ENCODE measurements at places on chromosomes 4 and X.

GRCh38 chr4:8775751-8776355 is 95.8 kb downstream of the HMX1 start:
- no peak for DNase-seq

DNA sequence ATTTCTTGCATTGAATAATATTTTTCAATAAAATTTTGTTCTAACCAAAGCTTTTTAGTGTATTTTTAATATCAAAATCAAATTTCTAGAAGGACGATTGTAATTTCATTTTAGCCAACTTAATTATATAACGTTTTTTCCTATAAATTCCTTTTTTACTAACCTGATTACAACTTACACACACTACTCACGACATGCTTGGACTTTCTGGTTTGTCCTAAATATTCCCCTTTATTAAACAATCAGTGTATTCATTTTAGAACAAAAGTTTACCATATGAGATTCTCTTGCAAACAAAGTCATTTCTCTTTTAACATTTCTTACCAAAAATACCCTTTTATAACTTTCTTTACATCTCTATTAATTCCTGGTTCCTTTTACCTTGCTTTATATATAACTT is 173.7 kb downstream of the PWWP3B start:
- DNase-seq = no peak

- DNase-seq = no peak
These were observed 128.0 kb upstream of the NKX1-1 start for GRCh38 chr4:1534095-1534872.

DNA sequence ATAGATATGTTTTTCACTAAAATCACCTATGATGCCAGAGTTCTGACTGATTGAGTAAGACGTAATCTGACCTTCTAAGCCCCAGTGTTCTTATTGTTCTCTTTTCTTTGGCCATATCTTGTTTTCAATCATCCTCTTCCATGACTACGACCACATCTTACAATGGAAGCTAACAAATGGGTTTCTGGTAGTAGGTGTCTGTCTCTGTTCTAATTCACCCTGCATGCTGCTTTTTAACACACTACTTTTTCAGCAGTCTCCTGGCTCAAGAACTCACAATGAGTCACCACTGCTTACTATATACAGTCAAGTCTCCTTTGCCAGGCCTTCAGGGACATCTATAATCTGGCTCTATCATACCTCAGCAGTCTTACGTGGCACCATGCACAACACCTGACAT is 146.1 kb downstream of the NEXMIF start:
- DNase-seq = peak; percentile 18

GRCh38 chr4:20512985-20513384 is 187.3 kb upstream of the PACRGL start:
- no peak for DNase-seq

DNA sequence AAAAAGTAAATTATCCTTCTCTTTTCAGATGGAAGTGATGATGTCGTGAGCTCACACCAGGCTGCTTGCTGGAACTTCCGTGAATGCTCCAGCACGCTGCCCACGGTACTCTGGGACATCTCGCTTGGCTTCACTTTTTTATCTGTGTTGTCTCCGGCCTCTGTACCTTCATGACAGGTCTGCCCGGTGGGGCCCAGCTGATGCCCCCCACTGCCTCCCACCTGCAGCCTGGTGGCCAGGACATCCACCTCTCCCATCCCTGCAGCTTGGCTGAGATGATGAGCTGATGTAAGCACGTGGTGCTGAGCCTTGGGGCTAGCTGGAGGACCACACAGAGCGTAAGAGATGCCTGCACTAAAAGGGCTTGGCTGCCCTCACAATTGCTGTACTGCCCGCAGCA is 59.0 kb upstream of the HELT start:
- DNase-seq = no peak

- DNase-seq = no peak
These were observed 1.2 kb upstream of the NEUROG2 start for GRCh38 chr4:112517067-112517634.

- DNase-seq = no peak
These were observed 65.6 kb downstream of the UBA6 start for GRCh38 chr4:67635331-67635730.

- DNase-seq = no peak
These were observed 20.3 kb upstream of the GUCY1B1 start for GRCh38 chr4:155738548-155738947.

GRCh38 chr4:176588436-176588835 is 204.3 kb downstream of the VEGFC start:
- no peak for DNase-seq

DNA sequence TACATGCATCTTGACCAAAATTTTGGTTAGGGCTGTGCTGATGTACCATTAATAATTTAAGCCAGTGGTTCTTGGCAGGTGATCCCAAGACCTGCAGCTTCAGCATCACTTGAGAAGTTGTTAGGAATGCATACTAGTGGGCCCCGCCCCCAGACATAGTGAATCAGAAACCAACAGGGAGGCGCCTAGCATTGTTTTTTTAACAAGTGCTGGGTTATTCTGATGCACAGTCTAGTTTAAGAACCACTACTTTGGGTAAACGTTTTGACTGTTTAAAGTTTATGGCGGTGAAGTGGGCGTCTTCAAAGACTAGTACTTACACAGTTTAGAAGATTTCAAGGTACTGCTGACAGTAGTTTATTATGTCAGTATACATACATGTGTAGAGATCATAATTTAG is 23.6 kb downstream of the FAM199X start:
- no peak for DNase-seq

DNA sequence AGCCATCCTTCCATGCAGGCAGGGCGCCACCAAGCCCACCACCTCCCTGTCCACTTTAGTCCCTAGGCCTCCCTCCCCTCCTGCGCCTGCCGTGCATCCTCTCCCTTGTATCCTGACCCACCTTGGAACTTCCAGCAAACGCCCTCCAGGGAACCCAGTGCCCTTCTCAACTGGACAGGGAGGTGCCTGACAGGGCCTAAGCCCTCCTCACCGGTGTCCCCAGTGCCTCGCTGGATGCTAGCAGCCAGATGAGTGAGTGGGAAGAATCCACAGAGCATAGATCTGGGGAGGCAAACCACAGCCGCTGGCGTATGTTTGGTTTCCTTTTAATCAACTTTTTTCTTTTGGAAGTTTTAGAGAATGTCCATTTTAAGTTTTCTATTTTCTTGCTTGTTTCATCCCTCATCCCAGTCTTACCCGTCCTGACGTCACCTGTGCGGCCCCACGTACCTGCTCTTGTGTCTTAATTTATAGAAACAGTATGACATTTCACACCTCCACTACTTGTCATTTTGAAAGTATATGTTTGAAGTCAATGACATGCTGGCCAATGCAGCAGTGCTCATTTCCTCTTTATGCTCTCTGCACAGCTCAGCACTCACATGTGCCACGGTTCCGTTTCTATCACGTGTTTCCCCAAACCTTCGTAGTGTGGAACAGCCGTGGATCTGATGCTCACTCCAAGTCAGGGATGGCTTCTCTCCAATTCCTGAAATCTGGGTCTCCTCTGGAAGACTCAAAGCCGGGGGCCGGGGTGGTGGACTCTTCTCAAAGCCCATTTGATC is 3.4 kb upstream of the HMX1 start:
- DNase-seq = no peak

DNA sequence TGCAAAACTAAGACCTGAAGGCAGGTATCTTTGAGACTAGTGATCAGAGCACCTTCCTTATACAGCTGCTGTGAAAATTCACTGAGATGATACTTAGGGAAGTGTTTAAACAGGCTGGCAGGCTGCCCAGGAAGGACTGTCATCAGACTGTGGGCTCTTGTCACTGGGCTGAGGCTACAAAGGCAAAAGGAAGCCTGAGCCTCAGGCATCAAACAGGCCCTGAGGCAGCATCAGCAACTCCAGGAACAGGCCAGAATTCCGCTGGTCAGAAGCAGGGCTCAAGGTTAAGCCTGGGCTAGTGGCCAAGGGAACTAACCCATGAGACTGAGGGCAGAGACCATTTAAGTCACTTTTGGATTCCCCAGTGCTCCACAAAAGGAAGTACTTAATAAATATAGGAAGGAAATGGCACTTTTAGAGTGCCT is 12.8 kb downstream of the PJA1 start:
- DNase-seq = no peak

- no peak for DNase-seq
These were observed 1.6 kb upstream of the LIN54 start for GRCh38 chr4:83012200-83012686.

DNA sequence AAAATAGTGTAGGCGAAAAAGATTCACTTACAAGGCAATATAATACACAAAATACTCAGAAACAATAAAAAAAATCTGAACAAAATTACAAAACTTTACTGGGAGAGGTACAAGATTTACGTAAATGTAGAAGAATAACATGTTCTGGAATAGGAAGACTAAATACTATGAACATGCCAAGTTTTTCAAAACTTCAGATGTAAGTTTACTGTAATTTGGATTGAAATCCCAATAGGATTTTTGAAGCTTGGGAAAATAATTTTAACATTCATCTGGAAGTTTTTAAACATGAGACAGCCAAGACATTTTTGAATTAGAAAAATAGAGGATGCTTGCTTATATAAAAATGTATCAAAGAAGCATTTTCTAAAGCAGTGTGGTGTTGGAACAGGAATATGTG is 30.5 kb upstream of the CT83 start:
- no peak for DNase-seq

DNA sequence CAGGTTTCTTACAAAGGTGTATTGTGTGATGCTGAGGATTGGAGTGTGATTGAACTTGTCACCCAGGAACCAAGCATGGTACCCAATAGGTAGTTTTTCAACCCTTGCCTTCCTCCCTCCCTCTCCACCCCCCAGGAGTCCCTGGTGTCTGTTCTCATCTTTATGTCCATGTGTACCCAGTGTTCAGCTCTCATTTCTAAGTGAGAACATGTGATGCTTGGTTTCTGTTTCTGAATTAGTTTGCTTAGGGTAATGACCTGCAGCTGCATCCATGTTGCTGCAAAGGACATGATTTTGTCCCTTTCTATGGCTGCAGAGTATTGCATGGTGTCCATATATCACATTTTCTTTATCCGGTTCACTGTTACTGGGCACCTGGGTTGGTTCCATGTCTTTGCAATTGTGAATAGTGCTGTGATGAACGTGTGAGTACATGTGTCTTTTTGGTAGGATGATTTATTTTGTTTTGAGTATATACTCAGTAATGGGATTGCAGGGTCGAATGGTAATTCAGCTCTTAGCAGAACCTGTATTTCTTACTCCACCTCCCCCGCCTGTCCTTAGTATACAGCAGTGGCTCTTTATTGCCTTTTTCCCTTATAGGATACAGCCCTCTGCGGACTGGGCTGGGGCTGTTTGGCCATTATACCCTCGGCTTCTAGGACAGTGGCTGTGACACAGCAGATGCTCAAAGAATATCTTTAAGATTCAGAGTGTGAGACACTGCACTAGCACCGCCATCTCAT is 145.4 kb downstream of the PTTG2 start:
- no peak for DNase-seq

GRCh38 chr4:101071241-101071640 is 276.1 kb downstream of the PPP3CA start:
- no peak for DNase-seq

GRCh38 chr4:10320130-10320529 is 137.1 kb downstream of the ZNF518B start:
- no peak for DNase-seq

DNA sequence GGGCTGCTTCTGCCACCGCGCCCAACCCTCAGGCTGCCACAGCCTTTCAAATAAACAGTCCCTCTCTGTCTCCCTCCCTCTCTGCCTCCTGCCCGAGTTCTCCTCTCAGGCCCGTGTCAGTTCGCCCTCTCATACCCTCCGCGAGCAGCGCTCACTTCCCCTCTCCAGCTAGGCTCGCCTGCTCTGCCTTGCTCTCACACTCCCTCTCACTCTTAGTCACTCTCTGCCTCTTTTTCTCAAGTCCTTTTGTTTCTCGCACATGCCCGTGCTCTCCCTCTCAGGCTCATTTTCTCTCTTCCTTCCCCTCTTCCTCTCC is 3.2 kb downstream of the EFNB1 start:
- no peak for DNase-seq

DNA sequence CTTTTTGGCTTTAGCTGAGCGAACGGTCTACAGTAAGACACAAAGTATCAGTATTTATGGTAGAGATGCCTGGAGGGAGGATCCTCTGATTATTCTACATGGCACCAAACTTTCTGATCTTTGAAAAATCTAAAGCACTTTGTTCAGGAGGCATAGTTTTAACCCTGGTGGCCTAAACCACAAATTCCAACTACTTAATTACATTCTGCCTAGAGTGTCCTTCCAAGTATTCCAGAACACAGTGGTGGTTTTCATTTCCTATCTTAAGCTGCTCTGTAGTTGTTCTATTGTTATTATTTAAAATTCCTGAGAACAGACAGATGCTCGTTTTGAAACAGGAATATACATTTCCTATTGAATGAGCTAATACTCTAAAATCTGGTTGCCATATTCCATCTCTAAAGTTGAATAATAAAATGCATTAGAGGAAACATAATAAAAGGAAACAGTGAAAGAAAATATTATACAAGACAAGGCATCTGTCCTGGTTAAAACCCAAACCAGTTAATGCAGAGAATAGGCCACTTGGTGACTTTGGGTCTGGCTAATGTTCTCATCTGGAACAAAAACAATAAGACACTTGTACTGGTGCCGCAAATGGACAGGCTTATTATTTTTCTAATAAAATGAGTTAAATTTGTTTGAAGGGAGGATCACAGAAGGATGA is 657.4 kb downstream of the SPRY1 start:
- DNase-seq = no peak

DNA sequence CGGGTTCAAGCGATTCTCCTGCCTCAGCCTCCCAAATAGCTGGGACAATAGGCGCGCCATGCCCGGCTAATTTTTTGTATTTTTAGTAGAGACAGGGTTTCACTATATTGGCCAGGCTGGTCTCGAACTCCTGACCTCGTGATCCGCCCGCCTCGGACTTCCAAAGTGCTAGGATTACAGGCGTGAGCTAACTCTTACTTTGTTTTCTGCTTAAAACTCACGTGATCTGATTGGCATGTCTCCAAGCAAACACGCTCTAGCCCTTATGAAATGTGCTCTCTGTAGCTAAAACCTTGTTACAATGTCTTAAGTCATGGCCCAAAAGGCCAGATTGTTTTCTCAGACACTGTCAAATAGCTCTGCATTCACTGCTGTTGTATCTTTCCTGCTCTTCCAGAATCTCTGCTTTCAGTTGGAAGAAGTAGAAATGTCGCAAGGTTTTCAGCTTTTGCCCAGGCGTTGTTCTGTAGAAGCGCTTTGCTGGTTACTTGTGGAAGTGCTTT is 39.7 kb upstream of the OGT start:
- no peak for DNase-seq

DNA sequence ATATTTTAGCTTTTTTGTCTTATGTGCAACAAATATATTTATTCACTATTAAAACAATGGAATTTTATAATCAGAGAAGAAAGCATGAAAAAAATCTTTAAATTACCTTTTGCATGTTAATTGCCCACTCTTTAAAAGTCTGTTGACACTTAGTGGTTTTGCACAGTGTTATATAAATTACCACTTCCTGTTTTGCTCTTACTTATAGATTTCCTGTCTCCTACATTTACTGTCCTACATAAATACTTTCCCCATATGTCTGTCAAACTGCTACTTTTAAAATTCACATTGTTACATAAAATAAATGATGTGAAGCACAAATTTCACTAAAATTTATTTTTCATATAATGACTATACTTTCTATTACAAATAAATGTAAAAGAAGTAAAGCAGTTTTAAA is 161.1 kb upstream of the NDST4 start:
- DNase-seq = no peak

Data from Jurkat, Clone E6-1 (cell line).